ENCODE measurements at places on chromosomes 16 and 17.

DNA sequence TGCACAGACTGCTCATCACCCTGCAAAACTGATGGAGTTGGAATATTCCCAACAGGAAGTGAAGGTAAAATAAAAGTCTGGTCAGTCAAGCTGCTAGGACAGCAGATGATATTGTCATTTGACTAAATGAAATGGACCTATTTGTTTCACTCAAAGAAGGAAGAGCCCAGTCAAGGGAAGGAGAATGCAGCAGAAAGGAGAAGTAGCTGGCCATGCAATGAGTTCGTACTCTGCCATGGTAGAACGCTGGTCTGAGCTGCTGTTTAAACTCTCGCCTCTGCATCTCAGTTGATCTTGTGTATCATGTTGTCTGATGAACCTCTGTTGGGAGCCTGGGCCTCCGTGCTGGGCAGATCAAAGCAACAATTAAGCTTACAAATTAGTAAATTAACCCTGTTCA lies 15.6 kb upstream of the YPEL2 start:
- DNase-seq = no peak

DNA sequence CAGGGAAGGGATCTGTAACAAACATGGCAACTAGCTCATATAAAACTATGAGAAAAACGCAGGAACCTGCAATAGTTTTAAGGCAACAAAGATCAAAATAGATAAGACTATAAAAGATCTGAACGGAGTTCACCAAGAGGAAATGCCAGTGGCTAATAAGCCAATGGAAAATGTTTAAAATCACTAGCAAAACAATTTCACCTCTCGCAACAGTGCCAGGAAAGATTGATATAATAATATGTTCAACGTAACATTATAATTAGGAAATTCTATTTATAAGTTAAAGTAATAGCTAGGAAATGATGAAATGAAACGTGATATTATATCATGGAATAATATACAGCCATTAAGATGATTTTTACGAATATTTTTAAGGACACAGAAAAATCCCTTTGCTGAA lies 16.0 kb downstream of the MRC2 start:
- no peak for DNase-seq

DNA sequence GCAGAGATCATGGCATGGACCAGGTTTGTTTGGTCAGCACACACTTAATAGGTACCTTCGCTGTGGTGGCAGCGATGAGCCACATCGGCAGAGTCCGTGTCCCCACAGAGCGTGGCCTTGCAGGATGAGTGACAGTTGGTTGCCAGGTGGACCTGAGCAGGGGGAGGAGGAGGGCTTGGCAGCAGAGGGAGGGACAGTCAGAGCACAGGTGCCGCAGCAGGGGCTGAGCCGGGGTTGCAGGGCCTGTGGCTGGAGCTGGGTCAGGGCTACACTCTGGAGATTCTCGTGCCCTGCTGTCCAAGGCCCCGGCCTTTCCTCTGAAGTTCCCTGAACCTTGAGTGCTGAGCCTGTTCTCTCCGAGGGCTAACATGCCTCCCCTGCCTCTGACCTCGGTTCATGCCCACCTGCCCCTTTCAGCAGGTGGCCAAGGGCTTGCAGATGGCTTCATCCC lies 24.8 kb downstream of the POLR3E start:
- no peak for DNase-seq

- DNase-seq = no peak
Observed at GRCh38 chr17:50346313-50347116, 589 bp downstream of the XYLT2 start.

DNA sequence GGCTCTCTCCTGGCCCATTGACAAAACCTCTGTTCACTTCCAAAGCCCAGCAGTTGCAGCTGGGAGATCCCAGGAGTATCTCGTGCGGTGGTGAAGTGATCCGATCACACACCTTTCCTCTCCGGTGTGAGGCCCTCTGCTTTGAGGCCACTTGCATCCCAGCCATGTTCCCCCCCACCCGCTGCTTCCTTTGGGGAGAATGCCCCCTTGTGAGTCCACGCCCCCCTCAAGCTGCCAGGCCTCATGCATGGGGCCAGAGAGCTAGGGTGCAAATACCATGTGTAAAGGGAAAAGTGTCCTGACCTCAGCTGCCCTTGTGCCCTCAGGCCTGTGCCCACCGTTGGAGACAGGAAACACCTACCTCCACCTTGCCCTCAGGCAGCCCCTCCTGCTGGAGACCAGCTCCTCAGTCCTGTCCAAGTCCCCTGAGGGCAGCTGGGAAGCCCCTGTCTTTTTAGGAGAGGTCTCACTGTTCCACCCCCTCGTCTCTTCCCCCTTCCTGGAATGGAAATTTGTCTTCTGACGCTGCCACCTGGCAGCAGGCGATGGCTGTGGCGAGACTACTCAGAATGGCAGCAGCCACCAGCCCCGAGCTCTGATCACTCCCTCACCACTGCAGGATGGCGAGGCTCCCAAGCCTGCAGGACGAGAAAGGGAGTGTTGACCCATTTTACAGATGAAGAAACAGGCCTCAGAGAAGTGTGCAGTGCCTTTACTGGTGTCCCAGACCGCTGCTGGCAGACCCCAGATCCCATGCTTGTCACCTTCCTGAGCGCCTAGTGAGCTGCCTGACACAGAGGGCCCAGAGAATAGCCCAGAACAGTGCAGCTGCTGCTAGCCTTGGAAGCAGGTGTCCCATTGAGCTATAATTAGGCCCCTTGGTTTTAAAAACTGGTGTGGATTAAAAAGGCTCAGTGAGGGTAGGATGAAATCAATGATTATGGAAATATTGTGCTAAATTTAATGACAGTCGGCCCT lies 120.6 kb upstream of the CACNG5 start:
- no peak for DNase-seq

- no peak for DNase-seq
Observed at GRCh38 chr17:10062691-10063385, 135.6 kb downstream of the GAS7 start.

GRCh38 chr17:56593086-56593645 lies 333 bp upstream of the NOG start:
- no peak for DNase-seq

DNA sequence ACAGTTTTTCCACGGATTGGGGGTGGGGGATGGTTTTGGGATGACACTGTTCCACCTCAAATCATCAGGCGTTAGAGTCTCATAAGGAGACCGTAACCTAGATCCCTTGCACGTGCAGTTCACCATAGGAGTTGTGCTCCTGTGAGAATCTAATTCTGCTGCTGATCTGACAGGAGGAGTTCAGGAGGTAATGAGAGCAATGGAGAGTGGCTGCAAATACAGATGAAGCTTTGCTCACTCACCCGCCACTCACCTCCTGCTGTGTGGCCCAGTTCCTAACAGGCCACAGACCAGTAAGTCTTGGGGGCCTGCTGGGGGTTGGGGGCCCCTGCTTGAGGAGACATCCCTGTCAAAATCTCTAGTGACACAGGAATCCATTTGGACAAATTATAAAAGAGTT lies 29.8 kb downstream of the SLC39A11 start:
- no peak for DNase-seq

GRCh38 chr16:59971264-59971663 lies 1237.1 kb upstream of the GOT2 start:
- DNase-seq = no peak

- DNase-seq = no peak
Observed at GRCh38 chr17:19873346-19873745, 5.6 kb upstream of the ULK2 start.

DNA sequence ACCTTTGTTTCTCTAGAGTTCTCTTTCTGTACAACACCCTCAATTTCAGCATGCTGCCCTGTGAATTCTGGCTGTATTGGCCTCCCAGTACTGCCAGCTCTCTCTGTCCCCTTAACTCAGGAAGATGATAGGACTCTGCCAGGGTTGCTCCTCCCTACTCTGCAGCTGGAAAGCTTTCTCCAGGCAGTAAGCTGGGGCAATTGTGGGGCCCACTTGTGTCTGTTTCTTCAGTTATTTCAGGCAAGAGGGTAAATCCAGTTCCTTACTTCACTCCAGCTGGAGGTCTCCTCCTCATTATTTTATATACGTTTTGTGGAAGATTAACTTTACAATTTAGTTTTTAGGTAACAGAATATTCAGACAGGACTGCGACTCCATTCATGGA lies 9.9 kb downstream of the C17orf100 start:
- no peak for DNase-seq

DNA sequence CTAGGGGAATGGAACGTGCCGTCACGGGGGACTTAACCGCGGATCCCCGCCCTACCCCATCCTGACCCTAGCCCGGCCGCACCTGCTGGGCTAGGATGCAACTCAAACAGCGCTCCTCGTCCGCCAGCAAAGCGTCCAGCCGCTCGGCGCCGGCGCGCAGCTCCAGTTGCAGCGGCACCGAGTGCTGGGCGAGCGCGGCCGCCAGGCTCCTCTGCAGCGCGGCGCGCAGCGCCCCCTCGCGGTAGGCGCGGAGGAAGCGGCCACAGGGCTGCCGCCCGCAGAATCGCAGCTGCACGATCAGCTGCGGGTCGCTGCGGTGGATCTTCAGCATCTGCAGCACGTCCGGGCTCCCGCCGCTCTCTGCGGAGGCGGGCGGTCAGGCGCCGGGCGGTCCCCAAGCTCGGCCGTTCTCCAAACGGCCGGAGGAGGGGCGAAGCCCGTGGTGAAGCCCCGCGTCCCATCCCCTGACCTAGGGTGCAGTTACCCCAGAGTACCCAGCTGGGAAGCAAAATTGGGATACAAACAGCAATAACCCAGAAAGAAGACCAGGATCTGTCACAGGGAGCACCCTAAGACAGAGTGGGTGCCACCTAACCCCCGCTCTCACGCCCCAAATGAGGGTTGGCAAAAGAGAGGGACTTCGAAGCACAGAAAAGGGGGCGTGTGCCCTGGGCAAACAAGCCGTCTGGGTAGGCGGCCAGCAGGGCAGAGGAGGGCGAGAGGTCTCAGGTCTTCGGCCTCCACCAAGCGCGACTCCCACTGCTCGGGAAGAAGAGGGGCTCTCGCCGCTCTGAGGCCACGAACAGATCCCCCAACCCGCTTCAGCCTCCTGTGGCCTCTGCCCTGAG lies 4.2 kb downstream of the TRADD start:
- peak; percentile 56 for DNase-seq

- no peak for DNase-seq
Observed at GRCh38 chr17:81470944-81471817, 41.4 kb downstream of the ACTG1 start.

GRCh38 chr17:59399914-59400313 lies 68.5 kb downstream of the YPEL2 start:
- no peak for DNase-seq

- no peak for DNase-seq
Observed at GRCh38 chr17:77264617-77265230, 124.0 kb downstream of the SEC14L1 start.

DNA sequence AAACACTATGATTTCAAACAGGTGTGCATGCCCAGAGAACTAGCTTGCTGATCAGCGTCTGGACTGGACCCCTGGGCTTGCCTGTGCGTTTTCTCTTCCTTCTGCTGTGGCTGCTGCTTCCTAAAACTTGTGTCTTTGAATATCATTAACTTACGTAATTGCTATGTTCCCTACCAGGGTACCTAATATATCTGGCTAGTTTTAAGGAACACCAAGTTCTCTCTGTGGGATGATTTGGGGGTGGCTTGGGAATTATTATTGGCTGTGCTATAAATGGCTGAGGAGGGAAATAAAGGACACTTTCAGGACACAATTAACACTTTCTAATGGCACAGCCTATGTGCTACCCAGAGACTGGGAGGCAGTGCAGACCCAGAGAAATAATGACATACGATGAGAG lies 606.0 kb upstream of the RBFOX1 start:
- DNase-seq = no peak

GRCh38 chr17:58564971-58565370 lies 50.5 kb upstream of the MTMR4 start:
- no peak for DNase-seq

DNA sequence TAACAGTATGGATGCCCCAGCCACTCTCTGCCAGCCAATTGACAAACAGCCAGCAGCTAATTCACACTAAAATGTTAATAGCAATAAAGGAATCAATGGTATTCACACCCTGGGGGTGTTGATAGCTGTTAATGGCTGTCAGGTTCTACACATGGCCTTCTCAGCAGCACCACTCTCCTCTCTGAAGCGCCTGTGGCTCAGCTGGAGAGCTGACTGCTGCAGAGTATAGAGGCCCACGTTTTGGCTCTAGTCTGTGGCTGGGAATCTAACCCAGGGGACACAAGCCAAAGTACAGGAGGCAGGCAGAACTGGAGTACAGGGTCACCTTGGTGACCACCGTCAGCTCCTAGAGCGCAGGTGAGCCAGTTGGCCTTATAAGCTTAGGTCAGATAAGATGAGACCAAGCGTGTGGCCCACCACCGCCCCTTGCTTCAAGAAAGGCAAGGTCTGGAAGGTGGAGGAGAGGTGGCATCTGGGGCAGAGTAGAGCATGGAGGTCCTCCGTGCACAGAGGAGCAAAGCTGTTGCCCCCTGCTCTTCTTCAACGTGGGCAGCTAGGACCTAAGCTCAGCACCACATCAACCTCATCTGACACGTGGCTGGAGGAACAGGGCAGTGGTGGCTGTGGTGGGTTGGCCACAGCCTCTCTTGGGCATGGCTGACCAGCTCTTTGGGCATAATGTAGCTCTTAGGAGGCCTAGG lies 25.4 kb downstream of the CCR7 start:
- DNase-seq = no peak

GRCh38 chr17:81842725-81843504 lies 8.1 kb upstream of the PPP1R27 start:
- DNase-seq = no peak

DNA sequence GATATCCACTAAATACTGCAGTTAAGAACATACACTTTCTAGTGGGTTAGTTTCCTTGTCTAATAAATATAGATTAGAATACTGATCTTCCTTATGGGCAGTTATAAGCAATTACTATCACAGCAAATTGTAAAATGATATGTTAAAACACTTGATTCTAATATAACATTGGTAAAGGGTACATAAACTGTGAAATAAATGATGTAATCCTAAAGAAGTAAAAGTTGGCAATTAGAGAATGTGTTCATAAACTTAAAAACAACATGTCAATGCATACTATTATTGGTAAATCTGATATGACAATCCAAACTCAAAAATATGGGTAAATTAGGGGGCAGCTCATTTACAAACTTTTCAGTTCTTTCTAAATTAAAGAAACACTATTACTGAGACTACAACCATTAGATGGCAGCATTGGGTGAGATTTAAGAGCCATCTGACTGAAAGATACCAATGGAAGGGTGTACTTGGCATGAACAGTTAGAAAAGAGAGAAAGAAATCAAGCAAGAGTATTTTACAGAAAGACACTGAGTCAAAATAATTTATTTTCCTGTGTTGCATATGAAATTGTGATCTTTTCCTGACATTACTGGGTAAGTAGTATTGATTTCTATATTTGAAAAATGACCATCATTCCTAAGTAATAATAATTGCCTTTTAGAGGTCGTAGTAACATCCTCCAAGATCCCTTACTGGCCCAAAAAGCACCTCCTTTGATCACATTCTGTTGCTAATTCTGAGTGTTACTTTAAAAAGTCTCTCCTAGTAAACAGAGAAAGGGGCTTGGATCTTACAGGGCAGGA lies 119.6 kb downstream of the SPAG9 start:
- no peak for DNase-seq

- no peak for DNase-seq
Observed at GRCh38 chr17:40448639-40449261, 5.5 kb downstream of the IGFBP4 start.
